ENCODE measurements at places on chromosomes 5 and 9.

GRCh38 chr9:127796852-127797370 is 5.8 kb upstream of the FPGS start:
- no peak for DNase-seq

DNA sequence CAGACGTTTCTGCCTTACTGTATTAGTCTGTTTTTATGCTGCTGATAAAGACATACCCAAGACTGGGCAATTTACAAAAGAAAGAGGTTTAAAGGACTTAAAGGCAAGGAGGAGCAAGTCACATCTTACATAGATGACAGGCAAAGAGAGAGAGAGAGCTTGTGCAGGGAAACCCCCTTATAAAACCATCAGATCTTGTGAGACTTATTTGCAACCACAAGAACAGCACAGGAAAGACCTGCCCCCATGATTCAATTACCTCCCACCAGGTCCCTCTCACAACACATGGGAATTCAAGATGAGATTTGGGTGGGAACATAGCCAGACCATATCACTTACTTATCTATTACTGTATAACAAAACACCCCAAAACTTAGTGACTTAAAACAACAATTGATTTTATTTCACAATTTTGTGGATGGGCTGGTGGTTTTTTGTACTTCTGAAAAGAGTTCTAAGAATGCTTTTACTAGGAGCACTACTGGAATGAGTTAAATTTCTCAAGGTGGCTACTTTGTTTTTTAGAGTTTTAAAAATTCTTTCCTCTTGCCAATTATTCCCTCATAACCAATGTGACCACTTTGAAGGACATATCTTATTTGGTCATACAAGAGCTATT is 10.3 kb downstream of the RUSC2 start:
- no peak for DNase-seq

GRCh38 chr9:18585996-18586395 is 112.0 kb downstream of the ADAMTSL1 start:
- DNase-seq, result peak; percentile 39

- DNase-seq, result no peak
Measured at GRCh38 chr9:94664801-94665200, 25.5 kb upstream of the FBP1 start.

GRCh38 chr5:72648480-72648879 is 141.3 kb upstream of the ZNF366 start:
- no peak for DNase-seq

GRCh38 chr5:157857816-157858526 is 974 bp downstream of the CLINT1 start:
- peak; percentile 7 for DNase-seq

All from fibroblast of skin of back (primary cell).